NCI-H526 (cell line): ENCODE measurements at places on chromosomes 12 and 14.
A peak's percentile ranks its signal among the peaks of the same experiment; 100 is the strongest.

GRCh38 chr12:101097829-101098580 is 112.0 kb downstream of the SLC5A8 start:
- peak; percentile 13 for DNase-seq

GRCh38 chr12:89390802-89391673 is 38.7 kb upstream of the DUSP6 start:
- no peak for DNase-seq

GRCh38 chr14:105148604-105149145 is 19.9 kb downstream of the JAG2 start:
- DNase-seq = no peak

- DNase-seq = no peak
Observed at GRCh38 chr14:100066962-100067361, 1.7 kb downstream of the EVL start.

DNA sequence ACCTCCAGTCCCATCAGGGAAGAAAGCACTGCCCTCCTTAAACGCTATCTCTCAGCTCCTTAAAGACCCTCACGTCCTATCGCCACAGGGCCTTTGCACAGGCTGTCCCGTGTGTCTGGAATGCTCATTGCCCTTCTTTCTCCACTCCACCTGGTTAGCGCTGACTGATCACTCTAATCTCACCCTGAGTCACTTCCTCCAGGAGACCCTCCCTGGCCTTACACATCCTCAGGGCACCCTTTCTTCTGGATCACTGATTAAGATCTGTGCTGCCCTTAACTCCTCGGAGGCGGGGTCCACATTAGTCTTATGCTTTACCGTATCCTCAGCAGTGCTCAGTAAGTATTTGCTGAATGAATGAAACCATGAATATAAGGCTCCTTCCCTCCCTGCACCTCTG is 94.7 kb downstream of the SYNE3 start:
- DNase-seq = no peak

DNA sequence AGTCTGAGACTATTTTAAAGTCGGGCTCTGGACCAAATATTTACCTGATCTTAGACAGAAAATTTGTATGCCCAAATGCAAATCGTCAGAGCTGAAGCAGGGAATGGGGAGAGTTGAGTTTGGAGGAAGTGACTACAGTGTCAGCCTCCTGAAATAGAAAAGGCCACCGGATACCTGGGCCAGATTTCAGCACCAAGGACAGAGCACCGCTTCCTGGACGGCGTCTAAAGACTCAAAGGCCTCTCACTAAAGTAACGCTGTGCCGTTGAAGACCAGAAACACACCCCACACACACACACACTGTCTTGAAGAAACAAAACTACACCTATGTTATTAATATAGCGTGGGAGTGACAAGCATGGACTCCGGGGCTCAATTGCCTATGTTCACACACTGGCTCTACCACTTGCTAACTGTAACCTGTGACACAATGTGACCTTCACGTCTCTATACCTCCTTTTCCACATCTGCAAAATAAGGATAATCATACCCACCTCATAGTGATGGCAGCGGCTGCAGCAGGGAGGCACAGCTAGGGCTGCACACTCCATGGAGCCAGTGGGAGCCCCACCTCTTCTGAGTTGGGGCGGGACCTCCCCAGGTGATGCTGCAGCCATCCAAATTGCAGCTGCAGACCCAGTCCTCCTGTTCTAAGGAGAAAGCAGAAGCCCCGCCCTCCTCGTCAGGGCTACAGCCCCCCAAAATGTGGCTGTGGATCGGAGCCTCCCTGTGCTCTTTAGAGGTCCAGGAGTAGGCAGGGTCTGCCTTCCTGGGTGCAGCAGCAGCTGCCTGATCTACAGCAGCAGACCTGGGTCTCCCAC is 35.6 kb downstream of the KRT76 start:
- DNase-seq = no peak

GRCh38 chr12:101703487-101703886 is 6.0 kb downstream of the CHPT1 start:
- DNase-seq = no peak

DNA sequence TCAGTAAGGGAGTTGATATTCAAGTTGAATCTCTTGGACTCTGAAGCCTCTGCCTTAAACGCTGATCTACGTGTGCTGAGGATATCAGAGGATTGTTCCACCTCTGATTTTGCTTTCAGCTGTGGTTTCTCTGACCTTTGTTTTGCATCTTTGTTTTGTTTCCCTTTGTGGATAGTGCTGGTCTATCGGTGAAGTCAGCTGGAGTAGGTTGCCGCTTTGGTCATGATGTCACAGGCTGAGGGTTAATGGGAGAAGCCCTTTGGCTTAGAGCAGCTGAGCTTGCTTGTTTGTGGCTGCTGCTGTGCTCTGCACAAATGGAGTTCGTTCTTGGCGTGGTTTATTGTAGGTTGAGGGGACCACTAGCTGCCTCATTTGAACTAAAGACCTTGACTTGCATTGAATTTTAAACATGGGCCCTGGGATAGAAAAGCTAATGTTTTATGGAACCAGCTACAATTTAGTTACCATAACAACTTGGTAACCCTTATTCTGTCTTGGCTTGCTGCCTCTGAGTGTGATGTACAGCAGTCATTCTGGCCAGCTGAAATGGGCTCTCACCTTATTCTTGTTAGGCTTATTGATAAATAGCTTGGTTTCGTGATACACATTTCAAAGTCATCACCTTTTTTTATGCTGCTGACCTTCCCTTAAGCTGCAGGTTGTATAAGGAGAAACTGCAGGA is 284.5 kb upstream of the E2F7 start:
- no peak for DNase-seq

DNA sequence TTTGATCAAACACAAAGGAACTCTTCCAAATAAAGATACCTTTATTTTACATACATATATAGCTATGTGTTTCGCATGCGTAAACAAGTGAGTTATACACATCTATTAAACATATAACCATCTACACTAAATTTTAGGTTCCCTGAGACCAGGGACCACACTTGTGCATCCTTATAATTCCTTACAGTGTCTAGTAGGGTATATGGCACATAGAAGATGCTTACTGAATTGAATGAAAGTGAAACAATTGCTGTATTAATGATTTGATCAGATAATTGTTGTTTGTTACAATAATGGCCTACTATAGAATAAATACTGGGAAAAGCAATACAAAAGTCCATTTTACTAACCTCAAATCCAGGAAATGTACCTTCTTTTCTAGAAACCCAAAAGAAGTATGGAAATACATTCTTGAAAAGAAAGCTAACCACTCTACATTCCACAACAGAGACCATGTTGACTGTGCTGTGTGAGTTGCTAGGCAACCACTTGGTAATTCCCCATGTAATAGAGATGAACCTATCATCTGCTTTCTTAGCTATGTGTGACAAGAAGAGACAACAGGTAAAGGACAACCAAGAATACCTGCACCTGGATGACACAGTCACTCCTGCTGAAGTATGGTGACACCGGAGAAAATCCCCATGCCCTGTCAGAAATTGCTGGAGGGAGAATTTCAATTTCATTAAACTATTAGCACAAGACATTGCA is 11.9 kb upstream of the CIPC start:
- DNase-seq = peak; percentile 34

DNA sequence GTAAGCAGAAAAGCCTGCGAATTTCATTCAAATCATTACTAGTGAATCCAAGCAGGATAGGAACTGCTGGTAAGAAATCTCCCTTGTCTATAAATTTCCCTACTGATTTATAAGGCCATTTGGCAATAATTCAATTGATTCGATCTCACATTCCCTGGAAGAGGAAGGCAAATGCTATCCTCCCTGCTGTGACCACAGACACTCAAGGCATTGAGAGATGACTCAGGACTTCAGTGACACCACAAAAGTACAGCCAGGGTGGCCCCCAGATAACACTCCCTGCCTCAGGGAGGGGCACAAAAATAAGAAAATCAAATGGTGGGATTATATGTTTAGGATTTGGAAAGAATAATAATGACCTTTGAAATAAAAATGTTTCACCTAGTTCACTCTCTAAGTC is 162.7 kb downstream of the GRIP1 start:
- DNase-seq = no peak

- no peak for DNase-seq
Observed at GRCh38 chr14:35068238-35069012, 22.4 kb downstream of the FAM177A1 start.

DNA sequence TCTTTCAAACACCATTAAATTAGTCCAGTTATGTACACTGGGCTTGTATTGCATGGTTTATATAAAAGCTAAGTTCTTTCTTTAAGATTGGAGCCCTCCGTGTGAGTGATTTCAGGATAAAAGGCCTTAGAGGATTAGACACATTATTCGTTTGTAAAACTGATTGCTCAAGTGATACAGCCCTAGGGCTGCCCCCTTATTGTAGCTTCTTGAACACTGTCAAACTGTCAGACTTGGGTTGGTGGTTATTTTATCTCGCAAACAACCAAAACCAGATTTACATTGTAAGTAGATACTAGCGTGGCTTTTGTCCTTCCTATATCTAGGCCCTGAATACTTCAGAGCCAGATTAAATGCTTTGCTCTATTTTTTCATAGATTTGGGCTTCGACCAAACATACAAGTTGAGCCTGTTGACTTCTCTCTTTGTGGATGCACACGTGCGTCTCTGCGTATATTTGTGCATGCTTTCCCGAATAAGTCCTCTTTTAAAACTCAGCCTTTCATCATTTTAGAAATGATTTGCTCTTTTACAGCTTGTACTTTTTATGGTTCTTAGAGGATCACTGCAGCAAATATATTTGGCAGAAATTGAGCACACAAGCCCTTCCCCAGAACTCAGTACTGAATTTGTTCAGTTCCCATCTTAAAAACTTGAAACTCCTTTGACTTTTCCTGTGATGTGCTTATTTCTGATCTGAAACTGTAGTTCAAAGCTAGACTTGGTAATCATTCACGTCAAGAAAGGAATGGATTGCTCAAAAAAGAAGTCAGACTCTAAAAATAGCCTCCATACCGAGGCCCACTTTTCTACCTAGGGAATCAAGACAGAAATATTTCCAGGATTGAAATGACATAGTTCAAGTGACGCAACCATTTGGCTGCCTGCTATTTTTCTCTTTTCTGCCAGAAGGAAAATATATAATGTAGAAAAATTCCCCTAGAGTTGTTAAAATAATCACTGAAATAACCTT is 129.5 kb downstream of the ETV6 start:
- DNase-seq = no peak

DNA sequence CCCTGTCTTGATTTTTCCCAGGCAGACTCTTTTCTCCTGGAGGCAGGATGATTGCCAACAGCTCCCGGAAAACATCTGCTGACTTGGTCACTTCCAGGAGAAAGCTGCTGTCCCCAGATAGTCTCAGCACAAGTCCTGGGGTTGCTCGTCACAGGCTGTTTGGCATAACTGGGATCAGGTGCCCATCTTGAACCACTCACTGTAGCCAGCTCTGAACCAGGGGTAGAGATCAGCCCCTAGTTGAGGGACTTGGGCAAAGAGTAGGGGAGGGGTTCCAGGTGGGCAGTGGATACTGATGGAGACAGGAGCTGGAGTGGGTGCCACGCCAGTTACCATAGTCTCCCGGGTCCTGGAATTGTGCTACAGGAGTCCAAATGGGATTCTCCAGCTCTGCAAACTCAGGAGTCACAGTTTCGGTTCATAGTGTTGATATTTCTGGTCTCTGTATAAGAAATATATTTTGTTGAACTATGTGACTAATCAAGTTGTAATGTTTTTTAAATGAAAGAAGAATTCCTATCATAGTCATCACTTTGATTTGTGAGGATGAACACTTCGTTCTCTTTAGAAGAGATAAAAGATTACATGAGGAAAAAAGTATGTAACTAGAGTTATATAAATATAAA is 1154.5 kb downstream of the AACS start:
- no peak for DNase-seq

DNA sequence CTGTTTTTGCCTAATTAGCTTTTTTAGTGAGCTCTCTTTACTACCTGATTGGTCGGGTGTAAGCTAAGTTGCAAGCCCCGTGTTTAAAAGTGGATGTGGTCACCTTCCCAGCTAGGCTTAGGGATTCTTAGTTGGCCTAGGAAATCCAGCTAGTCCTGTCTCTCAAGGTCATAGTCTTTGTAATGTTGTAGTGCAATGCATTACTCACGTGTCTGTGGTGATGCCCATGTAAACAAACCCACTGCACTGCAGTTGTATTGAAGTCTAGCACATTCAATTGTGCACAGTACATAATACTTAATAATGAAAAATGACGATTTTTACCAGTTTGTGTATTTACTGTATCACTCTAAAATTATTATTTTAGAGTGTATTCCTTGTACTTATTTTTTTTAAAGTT is 335.5 kb downstream of the NUAK1 start:
- no peak for DNase-seq
